Activated naive CD4-positive, alpha-beta T cell treated with anti-CD3 and anti-CD28 coated beads, Interleukin-2, amount 50 U/mL, for 72 hours (primary cell): ENCODE measurements at places on chromosomes 11 and 22. TPM values are rescaled to one million over a fixed set of nuclear protein-coding genes. Genes with fewer than 3 reads are reported as not detected.

DNA sequence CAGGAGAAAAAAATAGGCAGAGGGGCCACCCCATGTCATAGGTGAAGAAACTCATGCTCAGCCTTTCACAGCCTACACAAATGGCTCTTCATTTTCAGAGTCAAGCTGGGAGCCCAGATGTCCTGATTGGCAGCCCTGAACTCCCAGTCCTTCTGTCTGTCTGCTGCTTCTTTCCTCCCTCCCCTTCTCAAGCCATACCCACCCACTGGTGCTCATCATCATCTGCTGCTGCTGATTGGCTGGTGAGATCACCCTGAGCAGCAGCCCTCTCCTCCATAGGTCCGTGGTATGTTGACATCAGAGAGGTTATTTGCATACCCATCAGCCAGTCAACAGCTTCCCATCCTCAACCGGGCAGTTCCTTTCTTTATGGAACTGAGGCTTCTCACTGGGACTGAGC lies 46.1 kb upstream of the PRDM11 start:
- no peak for DNase-seq

FDXACB1 gene
- 5.1 TPM for total RNA-seq

NNMT gene
- total RNA-seq = not detected

- no peak for DNase-seq
These were observed 668.0 kb downstream of the BRD1 start for GRCh38 chr22:49159711-49160110.

- no peak for DNase-seq
These were observed 53.3 kb downstream of the SCN3B start for GRCh38 chr11:123601136-123601535.

- no peak for DNase-seq
These were observed 263.8 kb downstream of the LUZP2 start for GRCh38 chr11:24760681-24761080.

DNA sequence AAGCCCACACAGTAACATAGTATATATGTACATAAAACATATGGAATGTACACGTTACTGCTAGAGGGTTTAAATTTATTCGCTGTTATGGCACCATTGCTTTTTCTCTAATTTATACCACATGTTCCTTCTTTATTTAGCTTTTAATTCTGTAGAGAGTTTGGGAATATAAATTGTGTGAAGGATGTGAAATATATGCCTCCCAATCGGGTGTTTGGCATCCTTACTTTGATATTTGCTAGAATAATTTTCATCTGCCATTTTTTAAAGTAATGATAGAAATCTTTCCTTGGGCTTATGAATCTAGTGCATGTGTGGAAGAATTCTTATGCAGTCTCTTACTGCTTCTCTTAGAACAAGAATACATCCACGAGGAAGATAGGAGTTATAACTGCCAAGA lies 509.8 kb upstream of the RAG2 start:
- no peak for DNase-seq

- no peak for DNase-seq
These were observed 195 bp upstream of the CREB3L1 start for GRCh38 chr11:46277313-46277621.

DNA sequence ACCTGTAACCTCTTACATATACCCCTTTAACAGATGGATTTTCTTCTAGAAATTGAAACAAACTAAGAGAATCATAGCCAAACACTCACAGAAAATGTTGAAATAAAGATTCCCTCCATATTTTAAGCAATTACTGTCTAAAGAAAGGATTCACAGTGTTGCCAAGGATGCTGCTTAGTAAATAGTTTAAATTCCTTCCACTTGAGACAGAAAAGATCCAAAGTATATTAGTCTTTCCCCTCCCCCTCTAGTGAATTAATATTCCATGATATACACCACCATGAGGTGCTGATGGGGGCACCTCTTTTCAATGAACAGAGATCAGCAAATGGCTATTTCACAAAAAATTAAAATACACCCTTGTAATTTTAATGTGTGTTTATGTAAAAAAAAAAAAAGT lies 186.8 kb downstream of the SOX6 start:
- no peak for DNase-seq

DNA sequence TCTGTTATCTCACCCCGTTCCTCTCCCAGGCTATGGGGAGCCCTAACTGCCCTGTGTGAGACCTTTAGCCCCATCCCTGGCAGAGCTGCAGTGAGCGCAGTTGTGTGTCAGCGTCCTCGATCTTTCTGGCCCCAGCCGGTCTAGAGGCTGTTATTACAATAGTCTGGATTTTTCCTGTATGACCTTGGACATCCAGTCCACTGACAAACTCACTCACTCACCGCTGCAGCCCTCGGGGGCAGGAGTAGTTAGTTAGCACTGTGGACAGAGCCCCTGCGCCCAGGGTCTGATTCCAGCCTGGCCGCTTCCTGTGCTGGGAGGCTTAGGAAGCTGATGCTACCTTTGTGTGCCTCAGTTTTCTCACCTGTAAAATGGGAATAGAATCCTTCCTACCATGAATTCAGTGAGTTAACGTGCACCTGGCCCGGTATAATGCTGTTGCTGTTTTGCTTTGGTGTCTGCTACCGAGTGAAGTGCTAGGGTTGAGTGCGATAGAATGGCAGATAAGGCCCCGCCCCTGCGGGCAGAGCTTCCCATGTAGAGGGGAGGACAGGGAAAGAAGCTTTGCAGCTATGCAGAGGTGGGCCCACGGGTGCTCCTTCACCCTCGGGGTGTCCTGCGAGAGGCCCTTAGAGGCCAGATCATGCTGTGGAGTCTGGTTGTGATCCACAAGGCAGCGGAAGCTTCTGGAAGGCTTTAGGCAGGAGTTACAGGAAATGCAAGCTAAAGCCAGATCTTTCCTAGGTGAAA lies 3.0 kb downstream of the LRP5 start:
- DNase-seq = no peak

ASRGL1 gene
- 8.1 TPM for total RNA-seq

DNA sequence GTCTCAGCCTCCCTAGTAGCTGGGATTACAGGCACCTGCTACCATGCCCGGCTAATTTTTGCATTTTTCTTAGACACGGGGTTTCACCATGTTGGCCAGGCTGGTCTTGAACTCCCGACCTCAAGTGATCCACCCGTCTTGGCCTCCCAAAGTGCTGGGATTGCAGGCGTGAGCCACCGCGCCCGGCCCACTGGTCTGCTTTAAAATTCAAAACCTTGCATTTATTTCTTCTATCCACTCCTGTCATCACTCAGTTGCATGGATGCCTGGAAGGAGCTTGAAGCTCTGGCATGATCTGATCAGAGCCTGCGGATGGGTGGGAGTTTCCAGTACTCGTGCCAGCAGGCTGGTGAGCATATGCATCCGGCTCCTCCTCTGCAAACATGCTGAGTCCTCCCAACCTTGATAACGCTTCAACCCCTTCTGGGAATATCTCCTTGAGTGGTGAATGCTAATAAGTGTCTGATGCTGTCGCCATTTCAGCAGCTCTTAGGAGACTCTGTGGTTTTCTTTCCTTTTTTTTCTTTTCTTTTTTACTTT lies 39.6 kb downstream of the UBASH3B start:
- no peak for DNase-seq

B3GAT3 gene
- 79.5 TPM for total RNA-seq

C11orf87 gene
- not detected for total RNA-seq

TSPAN32 gene
- 7.6 TPM for total RNA-seq

DRICH1 gene
- total RNA-seq = 0.46 TPM

GRCh38 chr11:115784796-115785521 lies 280.7 kb upstream of the CADM1 start:
- no peak for DNase-seq

TRIM49 gene
- total RNA-seq = not detected

DNA sequence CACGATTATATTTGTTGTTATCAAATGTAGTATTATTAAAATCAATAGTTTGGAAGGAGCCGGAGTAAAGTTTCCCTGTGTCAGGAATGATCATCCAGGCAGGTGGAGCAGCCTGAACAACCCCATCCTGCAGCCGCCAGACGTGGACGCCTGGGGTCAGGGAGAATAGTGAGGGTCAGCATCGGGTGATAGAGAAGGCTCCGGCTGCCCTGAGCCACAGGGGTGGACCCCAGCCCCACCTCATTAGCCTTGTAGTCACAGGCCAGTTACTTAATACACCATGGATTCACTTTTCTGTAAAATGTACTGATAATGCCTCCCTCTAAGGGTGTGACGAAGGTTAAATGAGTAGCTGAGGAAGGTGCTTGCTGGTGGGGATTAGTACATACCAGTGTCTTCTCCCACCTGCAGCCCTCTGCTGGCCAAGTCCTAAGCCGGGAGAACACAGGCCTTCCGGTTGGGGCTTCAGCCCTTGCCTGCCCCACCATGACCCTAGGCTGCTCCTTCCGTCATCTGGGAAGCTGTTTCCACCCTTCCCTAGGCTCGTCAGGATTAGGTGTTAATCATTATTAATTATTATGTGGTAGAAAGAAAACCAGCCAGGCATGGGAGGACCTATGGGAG lies 14.9 kb downstream of the TMEM121B start:
- DNase-seq = no peak

GRCh38 chr22:26616650-26617049 lies 1.2 kb downstream of the CRYBB1 start:
- no peak for DNase-seq

CASP12 gene
- total RNA-seq = not detected

GUCY1A2 gene
- 0.04 TPM for total RNA-seq

GRCh38 chr11:31337806-31338205 lies 31.7 kb downstream of the DCDC1 start:
- DNase-seq = no peak

DNA sequence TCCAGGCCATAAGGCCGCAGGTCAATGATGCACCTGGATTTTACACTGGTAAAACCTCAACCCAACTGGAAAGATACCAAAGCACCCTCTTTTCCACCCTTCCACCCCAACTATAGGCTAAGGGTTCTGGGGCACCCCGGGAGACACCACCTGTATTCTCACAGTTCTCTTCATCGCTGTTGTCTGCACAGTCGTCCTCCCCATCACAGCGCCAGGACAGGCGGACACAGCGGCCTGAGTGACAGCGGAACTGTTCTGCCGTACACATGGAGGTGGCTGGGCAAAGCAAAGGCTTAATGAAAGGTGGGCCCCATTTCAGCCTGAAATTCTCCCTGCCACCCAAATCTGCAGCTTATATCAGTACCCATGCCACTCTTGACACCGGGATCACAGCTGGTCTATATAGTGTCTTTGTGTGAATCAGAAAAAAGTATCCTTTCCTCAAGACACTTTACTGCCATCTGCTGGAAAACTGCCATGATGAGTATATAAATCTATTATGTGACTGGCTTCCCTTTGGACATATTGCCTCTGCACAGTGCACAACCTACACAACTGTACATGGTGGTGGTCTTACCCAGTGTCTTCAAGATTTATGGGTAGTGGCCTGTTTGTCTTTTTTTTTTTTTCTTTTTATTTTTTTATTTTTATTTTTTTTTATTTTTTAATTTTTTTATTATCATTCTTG lies 21.5 kb downstream of the LRP4 start:
- no peak for DNase-seq

DNA sequence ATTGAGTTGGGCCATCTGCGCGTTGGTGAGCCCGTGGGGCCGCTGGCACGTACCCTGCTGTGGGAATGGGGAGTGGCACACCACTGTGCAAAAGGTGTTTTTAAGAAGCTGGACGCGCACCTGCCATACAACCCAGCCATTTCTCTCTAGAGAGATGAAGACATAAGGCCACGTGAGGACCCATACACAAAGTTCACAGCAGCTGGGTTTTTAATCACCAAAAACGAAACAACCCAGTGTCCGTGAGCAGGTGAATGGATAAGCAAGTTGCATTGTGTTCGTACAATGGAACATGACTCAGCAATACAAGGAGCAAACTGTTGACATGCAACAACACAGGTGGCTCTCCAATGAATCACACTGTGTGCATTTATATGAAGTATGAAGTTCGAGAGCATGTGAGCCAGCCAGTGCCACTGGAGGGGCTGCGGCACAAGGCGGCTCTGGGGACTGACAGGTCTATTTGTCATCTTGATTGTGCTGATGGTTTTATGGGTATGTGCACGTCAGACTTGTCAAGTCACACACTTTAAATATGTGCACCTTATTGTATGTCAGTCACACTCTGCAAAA lies 30.6 kb upstream of the PANX2 start:
- DNase-seq = no peak

GRAP2 gene
- 42.4 TPM for total RNA-seq

KRTAP5-8 gene
- total RNA-seq = not detected

ADM2 gene
- total RNA-seq = 7.0 TPM

- no peak for DNase-seq
These were observed 292.7 kb downstream of the ETS1 start for GRCh38 chr11:128294671-128295050.

DNA sequence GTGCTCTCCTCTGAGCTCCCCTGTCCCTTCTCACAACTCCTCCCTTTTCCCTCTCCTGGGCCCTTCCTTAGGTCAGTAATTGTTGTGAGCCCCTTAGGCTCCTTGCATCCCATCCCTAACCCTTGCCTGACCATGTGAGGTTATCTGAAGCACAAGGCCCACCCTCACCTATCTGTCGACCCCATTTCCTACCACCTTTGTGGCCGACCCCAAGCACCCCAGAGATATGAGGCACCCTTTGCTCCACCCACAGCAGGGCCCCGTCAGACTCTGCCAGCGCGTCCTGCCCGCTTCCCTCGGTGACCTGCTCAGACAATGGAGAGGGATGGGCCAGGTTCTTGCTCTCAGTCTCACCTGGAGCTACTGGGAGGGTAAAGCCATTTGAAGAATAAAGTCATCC lies 1.3 kb downstream of the GNG3 start:
- DNase-seq = peak; percentile 54

- no peak for DNase-seq
These were observed 29.9 kb downstream of the TPST2 start for GRCh38 chr22:26559961-26560575.

DNA sequence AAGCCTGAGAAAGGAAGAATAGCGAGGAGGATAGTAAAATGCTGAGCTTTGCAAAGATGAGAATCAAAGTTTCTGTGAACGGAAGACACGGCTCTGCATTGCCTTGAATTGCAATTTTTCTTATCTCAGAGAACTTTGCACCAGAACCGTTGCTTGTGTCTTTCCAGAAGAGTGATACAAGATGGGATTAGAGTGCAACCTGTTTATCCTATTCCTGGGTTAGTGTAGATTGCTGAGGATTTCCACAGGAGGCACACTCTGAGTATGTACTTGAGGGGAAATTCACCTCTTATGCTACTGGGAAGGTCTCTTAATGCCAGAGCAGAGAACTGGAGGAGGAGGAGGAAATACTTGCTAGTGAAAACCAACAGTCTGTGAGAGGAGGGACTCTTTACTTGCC lies 377.5 kb downstream of the OPCML start:
- no peak for DNase-seq

DNA sequence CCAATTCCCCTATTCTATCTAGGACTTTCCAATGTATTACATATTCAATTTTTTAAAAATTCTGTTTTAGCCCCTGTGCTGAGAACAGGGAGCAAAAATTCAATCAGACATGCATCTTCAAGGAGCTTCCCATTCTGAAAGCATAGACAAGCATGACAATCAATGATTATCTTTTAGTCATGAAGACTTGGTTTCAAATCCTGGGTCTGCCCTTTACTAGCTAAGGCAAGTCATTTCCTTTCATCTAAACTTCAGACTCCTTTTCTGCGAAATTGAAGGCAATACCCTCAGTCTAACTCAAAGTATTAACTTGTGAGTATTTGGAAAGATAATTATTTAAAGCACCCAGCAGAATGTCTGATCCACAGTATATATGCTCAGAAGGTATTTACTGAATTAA lies 24.1 kb downstream of the PAK1 start:
- DNase-seq = no peak

MS4A3 gene
- not detected for total RNA-seq

- no peak for DNase-seq
These were observed 21.7 kb downstream of the KCNJ1 start for GRCh38 chr11:128845334-128845780.

PEX26 gene
- 36.8 TPM for total RNA-seq

GRCh38 chr11:32034680-32035079 lies 56.2 kb upstream of the RCN1 start:
- no peak for DNase-seq
